ENCODE measurements at places on chromosomes 13 and 19.

GRCh38 chr13:78934336-78934735, 275.4 kb upstream of the OBI1 start:
- no peak for DNase-seq

GRCh38 chr19:19540064-19540714, 2.1 kb downstream of the CILP2 start:
- peak; percentile 89 for DNase-seq

GRCh38 chr13:75255653-75256052, 226.3 kb downstream of the TBC1D4 start:
- no peak for DNase-seq

DNA sequence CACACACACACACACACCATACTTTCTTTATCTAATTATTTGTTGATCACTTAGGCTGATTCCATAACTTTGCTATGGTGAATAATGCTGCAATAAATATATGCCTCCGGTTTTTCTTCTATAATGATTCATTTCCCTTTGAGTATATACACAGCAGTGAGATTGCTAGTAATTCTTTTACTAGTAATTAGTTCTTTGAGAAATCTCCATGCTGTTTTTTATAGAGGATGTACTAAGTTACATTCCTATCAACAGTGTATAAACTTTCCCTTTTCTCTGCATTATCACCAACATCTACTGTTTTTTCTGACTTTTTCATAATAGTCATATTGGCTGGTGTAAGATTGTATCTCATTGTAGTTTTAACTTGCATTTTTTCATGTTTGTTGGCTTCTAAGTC, 1405.1 kb downstream of the PCDH9 start:
- DNase-seq = no peak

GRCh38 chr19:39342647-39343305, 555 bp downstream of the SAMD4B start:
- peak; percentile 12 for DNase-seq

DNA sequence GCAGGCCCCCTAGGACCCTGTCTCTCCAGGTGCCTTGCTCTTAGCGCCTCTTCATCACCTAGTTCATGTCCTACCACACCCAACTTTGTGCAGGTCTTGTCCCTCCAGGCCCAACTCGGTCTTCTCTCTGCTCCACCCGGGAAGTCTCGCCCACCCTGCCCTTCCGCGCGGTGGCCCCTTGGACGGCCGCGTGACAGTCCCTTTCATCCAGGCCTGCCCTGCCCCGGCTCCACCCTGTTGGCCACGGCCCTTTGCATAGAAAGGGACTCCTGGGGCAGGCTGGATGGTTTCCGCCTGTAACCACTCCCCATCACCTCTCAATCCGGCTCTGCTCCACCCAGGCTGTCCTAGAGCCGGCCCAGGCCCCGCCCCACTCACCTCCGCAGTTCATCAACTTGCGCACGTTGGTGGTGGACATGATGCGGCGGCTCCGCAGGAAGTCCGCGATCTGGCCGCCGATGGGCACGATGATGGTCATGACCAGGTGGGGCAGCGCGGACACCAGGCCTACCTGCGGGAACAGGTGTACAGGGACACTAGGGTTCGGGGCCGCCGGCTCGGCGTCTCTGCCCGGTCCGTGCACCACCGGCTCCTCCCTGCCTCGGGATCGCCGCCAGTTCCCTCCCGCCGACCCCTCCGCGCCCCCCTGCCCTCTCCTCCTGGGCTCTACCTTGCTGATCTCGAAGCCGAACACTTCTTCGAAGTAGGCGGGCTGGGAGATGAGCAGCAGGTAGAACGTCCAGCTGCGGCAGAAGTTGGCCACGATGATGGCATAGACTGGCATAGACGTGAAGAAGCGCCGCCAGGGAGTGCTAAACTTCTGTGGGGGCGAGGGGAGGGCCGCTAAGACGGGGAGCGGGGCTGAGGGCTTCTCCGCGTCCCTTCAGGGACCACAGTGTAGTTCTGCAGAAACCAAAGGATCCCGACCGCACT, 7.2 kb downstream of the GFY start:
- peak; percentile 60 for DNase-seq

GRCh38 chr13:45403081-45403480, 15.1 kb downstream of the SLC25A30 start:
- DNase-seq = no peak

GRCh38 chr19:56333506-56333905, 18.9 kb upstream of the ZSCAN5A start:
- DNase-seq = peak; percentile 54

DNA sequence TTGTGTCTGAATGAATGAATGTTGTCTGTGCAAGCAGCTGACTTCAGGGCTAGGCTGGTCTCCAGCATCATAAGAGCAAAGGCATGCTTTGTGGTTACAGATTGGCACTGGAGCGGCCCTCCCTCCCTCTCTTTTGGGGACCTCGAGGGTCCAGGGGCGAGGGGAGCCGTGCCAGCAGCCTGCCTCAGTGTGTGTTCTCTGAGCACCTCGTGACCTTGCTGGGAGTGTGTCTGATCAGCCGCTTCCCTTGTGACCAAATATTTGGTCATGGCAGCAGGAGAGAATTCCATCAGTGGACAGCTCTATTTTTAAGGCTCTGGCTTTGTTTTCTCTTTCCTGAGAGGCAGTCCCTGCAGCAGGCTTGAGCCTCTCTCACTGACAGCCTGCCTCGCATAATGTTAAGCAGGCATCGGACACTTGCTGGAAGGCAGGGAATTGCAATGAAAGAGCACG, 329.7 kb downstream of the UQCRFS1 start:
- no peak for DNase-seq

DNA sequence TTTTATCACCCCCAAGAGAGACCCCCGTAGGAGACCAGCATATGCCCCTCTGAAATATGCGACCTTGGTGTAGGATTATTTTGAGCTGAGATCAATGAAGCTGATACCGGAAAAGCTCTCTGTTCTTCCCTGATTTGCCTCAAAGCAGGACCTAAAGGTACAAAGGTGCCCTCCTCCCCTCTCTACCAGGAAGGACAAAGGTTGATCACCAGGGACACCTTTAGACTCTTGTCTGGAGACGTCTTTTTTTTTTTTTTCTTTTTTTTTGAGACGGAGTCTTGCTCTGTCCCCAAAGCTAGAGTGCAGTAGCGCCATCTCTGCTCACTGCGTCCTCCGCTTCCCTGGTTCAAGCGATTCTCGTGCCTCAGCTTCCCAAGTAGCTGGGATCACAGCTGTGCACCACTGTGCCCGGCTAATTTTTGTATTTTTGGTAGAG, 792 bp upstream of the PEX11G start:
- DNase-seq = no peak

- DNase-seq = no peak
These were observed 70.1 kb downstream of the COL4A1 start for GRCh38 chr13:110236831-110237261.

GRCh38 chr19:763181-763580, 12.3 kb downstream of the MISP start:
- no peak for DNase-seq

All from activated CD4-positive, alpha-beta T cell treated with anti-CD3 and anti-CD28 coated beads for 48 hours (primary cell).